Hindlimb muscle (tissue), 1 donor: ENCODE measurements at places on chromosomes 4 and X. TPM values are rescaled to one million over a fixed set of nuclear protein-coding genes. Genes with fewer than 3 reads are reported as not detected.

The RASGEF1B gene
- polyA plus RNA-seq = 5.1 TPM

The FAM149A gene
- 6.6 TPM for polyA plus RNA-seq

The RAB39B gene
- 0.40 TPM for polyA plus RNA-seq

The RADX gene
- polyA plus RNA-seq = 2.9 TPM

The NSUN7 gene
- polyA plus RNA-seq = 0.66 TPM

The PCDH19 gene
- 7.4 TPM for polyA plus RNA-seq

The RRAGB gene
- polyA plus RNA-seq = 18.3 TPM

The NAA15 gene
- polyA plus RNA-seq = 25.9 TPM

The ARMCX2 gene
- polyA plus RNA-seq = 131 TPM

The FGF5 gene
- 0.31 TPM for polyA plus RNA-seq

The USP17L20 gene
- polyA plus RNA-seq = not detected

The ASB12 gene
- 24.3 TPM for polyA plus RNA-seq

The BTK gene
- 3.8 TPM for polyA plus RNA-seq

- DNase-seq = peak; percentile 12
These were observed 260.9 kb upstream of the RPS6KA3 start for GRCh38 chrX:20527558-20528011.

DNA sequence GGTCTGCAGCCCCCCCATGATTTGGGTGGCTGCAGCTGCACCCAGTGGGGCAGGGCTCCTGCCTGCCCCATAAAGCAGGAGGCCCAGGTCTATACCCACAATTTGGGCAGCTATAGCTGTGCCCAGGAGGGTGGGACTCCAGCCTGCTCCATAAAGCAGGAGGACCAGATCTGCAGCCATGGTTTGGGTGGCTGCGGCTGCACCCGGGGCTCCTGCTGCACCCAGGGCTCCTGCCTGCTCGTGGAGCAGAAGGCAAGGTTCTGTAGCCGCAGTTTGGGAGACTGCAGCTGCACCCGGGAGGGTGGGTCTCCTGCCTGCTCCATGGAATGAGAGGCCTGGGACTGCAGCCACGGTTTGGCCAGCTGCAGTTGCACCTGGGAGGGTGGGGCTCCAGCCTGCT lies 81.1 kb downstream of the ATRX start:
- DNase-seq = no peak

DNA sequence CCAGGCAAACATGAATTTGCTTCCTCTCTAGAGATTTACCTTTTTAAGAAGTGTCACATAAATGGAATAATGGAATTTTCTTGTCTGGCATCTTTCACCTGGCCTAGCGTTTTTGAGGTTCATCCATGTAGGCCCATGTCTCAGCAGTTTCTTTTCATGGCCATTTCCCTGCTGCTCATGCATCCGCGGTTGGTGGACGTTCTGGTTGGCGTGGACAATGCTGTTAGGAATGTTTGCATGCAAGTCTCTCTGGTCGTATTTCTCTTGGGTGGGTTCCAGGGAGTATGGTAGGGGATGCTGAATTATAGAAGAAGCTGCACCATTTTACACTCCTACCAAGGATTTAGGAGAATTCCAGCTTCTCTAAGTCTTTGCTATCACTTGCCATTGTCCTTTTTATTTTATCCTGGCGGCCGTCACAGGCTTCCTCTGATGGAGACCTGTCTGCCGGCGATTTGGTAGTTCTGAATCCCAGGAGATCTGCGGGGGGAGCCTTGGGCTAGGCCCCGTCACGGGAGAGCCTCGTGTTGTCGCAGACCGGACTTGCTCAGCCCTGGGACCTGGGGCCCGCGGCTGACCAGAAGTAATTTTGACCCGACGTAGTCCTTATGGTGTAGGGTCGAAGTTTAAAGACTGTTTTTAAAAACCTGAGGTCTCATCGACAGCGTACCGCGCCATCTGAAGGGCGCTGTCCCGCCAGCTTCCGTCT lies 56.9 kb upstream of the TADA2B start:
- peak; percentile 45 for DNase-seq

DNA sequence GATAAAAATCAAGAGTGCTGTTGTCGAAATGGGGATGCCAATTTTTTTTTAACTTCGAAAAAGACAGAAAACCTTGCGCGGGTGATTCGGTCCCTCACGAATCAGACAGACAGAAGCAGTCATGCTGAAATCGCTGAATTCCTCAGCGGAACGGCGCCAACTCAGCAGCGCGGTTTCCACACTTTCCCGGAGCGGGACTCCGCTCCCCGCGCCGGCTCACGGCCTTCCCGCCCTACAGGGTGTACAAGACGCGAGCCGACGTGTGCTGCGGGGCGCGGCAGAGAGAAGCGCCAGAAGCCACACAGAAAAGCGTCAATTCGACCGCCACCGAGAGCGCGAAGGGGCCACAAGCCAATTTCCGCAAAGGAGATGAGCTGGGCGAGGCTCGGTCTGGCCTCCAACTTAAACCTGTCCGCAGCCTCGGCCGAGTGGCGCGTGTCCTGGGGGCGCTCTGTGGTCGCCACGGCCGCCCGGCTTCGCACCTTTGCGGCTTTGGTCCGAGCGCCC lies 1.3 kb downstream of the NEXMIF start:
- DNase-seq = peak; percentile 12

DNA sequence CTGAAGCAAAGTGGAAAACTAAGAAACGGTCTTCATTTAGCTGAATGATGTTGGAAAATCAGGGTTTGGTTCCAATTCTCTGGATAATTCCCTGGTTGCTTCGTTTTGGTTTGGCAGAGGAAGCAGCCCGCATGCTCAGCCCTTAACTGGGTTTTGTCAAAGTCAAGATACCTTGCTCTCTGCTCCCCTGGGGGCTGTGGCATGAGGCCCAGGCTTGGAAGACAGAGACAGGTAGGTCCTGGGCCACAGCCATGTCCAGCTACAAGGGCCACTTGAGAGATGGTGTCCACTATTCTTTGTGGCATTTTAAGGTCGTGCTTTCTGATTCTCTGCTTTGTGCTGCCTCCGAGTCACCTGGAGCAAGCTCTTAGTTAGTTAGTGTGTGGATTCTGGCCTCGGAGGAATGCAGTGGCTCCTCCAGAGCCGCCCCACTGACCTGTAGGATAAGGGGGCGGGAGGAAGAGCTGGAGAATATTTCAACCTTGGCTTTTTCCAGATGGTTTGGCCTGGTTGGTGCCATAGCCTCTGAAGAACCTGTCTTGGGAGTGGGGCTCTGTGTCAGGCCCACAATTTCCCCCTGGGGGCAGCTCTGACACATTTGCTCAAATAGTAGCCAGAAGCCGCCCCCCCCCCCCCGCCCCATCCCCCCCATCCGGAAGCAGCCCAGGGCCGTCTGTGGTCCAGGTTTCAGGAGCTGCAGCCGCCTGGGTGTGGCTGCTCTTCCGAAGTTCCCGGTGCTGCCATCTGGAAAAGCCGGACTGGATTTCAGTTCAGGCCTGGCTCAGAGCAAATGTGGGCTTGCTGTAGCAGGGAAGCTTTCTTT lies 147.1 kb downstream of the NHS start:
- no peak for DNase-seq

GRCh38 chr4:88447371-88448095 lies 9.4 kb upstream of the HERC5 start:
- no peak for DNase-seq

DNA sequence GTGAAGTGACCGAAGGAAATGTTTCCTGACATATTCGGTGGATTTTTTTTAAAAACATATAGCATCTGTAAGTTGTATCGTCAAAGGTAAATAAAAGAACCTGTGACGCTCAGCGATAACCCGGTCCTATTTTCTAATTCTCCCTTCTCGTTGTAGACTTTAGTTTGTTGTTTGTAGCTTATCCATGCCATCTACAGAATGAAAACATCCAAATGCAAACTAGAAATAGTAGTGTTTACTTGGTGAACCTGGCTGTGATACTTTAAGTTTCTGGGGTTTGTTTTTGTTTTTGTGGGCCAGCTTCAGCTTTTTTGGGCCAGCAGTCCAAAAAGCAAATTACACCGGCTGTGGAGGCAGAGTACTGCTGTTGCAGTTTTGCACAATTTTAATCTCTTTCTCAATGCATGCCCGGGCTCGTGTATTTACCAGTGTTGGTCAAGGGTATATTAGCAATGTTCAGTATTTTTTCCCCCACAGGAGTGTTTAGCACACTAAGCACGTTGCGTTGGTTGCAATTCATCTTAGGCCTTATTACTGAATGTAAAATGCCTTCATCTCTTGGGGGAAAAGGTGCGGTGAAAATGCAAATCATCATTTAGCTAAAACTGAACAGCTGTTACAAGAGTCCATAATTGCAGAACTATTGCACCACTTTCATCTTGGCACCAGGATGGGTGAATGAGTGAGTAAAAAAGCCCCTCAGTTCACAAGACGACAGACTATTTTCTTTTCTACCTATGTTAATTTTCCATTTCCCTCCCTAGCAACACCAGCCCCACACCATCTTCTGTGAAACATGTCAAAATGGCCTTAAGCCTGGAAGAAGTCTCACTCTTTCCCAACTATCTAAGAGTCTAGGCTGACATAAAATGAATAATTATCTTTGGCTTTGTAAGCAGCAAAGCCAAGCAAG lies 1.7 kb upstream of the CNOT6L start:
- peak; percentile 22 for DNase-seq

DNA sequence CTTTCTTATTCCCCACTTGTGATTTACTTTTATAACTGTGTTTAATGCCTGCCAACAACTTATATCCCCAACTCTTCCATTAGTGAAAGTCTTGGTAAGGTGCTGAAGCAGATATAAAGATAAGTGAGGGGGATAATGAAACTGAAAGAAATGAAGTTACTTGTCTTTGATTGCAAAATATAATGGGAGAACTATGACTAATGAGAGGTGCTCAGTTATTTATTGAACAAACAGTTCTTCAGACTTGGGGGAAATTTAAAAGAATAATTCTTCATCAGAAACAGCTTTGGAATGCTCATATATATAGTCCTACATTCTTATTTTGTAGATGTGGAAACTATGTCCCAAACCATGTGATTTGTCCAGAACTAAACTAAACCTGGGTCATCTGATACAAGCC lies 213.5 kb downstream of the TEX13A start:
- no peak for DNase-seq

GRCh38 chr4:159227984-159228383 lies 125.1 kb downstream of the RAPGEF2 start:
- DNase-seq = peak; percentile 62

- DNase-seq = no peak
These were observed 316.7 kb upstream of the DIPK2B start for GRCh38 chrX:45517090-45517973.

DNA sequence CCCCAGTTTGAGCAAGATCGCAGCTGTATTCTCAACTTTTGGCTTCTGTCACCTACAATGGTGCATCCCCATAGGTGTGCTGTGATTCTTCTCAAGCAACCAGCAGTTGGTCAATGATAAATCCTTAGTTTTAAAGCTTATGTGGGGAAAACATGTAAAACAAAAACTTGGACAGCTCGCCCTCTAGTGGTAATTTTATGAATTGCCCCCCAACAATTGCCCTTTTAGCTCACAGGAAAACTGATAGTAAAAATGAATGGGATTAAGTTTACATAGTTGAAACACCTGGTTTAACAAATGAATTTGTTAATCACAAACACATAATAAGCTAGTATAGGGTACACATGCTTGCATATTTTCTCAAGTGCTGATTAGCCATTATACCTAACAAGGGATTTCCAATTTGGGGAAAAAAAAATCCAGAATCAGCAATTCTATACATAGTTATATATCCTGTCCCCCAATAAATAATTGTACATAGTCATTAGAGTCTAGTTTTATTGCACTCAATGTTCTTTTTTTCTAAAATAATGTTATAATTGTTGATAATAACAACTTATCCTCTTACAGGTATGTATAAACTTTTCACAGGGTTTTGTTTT lies 30.1 kb downstream of the TEX13A start:
- peak; percentile 29 for DNase-seq

GRCh38 chr4:126529997-126530396 lies 1102.8 kb upstream of the INTU start:
- DNase-seq = no peak

GRCh38 chr4:75637176-75637575 lies 6.8 kb upstream of the CDKL2 start:
- no peak for DNase-seq

- peak; percentile 10 for DNase-seq
These were observed 41.3 kb upstream of the ASMTL start for GRCh38 chrX:1493877-1494510.

DNA sequence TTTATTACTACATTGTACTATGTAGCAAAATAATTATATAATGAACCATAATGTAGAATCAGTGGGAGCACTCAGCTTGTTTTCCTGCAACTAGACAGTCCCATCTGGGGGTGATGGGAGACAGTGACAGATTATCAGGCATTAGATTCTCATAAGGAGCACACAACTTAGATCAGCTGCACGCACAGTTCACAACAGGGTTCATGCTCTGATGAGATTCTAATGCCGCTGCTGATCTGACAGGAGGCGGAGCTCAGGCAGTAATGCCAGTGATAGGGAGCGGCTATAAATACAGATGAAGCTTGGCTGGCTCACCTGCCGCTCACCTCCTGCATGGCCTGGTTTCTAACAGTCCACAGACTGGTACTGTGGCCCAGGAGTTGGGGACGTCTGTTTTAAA lies 199.2 kb downstream of the MAB21L2 start:
- DNase-seq = no peak

DNA sequence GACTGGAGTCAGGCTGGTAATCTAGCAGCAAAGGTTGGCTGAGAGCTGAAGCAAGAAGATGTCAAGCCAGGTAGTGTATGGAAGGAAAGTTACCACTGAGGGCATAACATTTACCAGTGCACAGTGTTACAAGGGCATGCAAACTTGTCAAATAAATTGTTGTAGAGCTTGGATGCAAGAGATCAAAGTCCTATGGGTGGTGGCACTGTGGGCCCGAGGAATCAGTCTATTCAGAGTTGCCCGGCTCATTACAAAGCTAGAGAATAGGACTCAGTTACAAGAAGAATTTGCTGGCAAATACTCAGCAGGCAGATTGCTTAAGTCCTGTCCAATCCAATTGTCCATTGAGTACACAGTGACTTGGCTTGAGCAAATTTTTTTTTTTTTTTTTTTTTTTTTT lies 2043.8 kb downstream of the ARAP2 start:
- DNase-seq = no peak

DNA sequence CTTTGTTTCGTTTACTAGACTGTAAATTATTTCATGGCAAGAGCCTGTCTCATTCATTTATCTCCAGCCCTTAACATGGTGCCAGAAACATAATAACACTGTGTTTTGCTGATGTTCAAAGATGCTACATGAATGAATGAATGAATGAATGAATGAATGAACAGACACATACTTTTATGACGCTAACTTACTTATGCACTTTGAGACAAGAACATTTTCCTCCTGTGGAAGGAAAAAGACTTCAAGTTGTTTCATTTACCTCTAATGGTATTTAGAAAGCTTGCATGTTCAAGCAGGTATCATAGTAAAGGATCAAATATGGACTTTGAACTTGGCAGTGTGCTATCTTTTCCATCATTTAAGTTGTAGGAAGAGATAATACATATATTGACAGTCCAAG lies 131.6 kb downstream of the GLRA2 start:
- DNase-seq = no peak

DNA sequence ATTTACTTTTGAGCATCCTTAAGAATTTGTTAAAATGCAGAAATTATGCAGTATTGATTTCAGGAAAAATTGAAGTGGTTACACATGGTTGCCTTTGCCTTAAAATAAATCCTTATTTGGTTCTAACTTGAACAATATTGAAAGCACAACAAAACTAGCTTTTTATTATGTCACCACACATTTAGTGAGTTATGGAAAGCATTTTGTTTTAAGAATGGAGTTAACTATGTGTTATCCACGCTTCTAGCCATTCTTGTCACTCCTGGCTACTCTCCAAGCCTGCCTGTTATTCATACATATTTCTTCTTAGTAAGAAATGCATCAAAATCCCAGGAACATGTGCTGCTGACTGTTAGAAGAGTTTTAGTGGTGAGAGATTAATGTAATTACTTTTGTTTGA lies 73.9 kb downstream of the FAT4 start:
- no peak for DNase-seq
